Occipital lobe (tissue), 3 donors: ENCODE measurements at places on chromosomes 3 and 15. TPM values are rescaled to one million over a fixed set of nuclear protein-coding genes. Genes with fewer than 3 reads are reported as not detected.
A peak's percentile ranks its signal among the peaks of the same experiment; 100 is the strongest.

Gene CBLB
- 59.6 TPM for total RNA-seq

Gene GHSR
- not detected for total RNA-seq

Gene GOLGA6L24
- not detected for total RNA-seq

Gene PARP3
- 1.7 TPM for total RNA-seq

Gene CIB1
- 2.7 TPM for total RNA-seq

Gene SIDT1
- total RNA-seq: 6.2 TPM

Gene OXTR
- 0.94 TPM for total RNA-seq

Gene KLHL25
- total RNA-seq: 32.3 TPM

Gene CHRD
- total RNA-seq: 11.4 TPM

Gene FBXO40
- 0.31 TPM for total RNA-seq

Gene C3orf52
- total RNA-seq: 0.31 TPM

DNA sequence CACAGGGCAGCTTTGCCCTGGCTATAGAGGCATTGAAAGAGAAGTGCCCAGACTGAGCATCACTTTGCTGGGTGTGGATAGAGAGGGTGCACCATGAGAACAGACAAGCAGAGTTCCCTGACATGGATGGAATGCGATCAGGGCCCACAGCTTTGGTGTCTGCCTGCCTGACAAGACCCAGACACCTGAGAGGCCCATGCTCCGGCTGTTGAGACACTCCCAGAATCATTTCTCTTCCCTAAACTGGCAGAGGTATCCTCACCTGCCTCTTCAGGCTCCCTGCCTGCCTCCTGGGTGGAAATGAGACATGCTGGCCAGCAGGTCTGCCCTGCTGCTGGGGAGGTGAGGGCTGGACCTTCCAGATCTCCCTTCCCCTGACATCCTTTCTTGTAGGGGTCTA lies 10.4 kb upstream of the CHST14 start:
- DNase-seq: no peak

DNA sequence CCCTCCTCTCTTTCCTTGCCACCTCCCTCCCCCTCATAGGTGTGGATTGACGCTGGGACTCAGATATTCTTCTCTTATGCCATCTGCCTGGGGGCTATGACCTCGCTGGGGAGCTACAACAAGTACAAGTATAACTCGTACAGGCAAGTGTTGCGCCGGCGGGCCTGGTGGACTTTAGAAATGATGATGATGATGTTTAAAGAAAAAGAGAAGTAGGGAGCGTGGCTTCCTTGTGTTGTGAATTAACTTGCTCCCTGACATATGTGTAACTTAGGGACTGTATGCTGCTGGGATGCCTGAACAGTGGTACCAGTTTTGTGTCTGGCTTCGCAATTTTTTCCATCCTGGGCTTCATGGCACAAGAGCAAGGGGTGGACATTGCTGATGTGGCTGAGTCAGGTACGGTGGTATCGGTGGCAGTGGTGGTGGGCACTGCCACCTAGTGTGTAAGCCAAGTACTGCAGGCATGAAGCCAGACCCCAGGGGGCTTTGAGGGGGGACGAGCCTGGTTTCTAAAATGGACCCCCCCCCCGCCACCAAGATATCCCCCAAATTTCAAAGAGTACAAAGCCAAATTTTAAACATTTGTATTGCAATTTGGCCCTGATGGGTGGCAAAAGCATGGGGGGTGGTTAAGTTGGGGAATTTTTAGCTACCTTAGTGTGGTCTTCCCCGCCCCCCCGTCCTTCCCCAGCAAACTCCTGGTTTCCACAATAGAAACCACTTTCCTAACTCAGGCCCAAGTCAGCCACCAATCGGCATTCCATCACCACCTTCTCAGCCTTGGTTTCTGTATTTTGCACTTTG lies 65.6 kb downstream of the SLC6A6 start:
- DNase-seq: no peak

DNA sequence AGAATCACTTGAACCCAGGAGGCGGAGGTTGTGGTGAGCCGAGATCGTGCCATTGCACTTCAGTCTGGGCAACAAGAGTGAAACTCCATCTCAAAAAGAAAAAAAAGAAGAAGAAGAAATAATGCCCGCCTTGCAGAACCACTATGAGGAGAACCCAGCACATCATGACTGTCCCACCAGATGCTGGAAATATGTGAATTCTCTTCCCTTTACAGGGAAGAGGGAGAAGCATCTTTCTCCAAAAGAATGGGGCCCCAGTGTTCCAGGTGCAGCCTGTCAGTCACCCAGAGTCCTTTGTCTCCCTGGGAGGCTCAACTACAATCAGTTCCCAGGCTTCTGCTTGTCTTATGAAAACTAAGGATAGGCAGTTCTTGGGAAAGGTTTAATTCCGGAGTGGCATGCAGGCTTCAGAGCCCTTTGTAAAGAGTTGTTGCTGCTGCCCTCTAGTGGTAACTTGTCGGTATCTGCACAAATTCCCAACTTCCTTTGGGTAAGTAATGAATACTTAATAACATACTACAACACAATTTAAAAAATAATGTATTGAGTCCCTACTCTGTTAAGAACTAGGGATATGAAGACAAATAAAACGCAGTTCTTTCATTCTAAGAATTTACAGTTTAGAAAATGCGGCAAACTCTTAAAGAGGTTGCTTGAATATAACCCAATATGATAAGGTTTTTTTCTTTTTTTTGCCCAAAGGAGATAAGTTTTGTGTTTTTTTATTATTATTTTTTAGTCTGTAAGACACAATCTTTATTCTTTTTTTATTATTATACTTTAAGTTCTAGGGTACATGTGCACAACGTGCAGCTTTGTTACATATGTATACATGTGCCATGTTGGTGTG lies 18.6 kb upstream of the TICRR start:
- DNase-seq: peak; percentile 22

GRCh38 chr15:26892182-26892518 lies 25.3 kb downstream of the GABRA5 start:
- no peak for DNase-seq

DNA sequence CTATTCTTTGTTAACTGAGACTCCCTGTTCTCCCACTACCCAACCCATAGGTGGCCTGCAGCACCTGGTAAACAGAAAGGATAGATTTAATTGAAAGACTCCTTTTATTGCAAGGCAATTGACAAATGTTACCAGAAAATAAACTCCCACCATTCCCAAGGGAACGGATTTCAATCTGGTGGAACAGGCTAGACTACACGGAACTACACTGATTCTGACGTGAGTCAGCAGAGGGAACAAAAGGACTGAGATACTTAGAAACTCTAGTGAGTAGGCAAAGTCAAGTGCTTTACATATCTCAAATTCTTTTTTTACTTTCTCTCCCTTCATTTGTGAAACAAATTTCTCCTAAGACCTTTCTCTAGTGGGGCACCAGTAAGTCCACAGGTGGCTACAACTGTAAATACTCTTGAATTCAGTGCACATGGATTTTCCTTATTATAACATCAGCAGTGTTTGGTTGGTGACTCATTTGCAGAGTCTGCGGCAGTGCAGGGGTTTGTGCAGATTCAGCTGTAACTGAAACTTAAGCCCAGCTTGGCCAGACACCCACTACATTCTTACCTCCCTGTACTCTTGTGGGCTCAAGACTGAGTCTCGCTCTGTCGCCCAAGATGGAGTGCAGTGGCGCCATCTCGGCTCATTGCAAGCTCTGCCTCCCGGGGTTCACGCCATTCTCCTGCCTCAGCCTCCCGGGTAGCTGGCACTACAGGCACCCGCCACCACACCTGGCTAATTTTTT lies 34.3 kb upstream of the PLSCR2 start:
- DNase-seq: no peak

DNA sequence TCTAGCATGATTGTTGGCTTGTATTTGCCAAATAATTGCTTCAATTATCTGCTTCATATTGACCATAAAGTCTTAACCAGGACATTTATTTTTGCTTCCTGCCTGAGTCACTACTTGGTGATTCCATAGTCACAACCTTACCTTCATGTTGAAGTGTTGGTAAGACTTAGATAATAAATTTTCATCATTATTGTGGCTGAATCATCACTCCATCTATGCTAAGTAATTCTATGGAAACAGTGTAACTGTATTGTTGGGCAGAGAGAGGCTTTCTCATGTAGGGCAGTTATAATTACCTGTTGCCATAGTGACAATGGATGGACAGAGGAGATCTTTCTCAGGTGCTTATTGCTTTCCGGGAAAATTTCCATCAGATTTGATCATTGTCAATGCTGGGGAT lies 330.7 kb upstream of the LRRC3B start:
- no peak for DNase-seq

DNA sequence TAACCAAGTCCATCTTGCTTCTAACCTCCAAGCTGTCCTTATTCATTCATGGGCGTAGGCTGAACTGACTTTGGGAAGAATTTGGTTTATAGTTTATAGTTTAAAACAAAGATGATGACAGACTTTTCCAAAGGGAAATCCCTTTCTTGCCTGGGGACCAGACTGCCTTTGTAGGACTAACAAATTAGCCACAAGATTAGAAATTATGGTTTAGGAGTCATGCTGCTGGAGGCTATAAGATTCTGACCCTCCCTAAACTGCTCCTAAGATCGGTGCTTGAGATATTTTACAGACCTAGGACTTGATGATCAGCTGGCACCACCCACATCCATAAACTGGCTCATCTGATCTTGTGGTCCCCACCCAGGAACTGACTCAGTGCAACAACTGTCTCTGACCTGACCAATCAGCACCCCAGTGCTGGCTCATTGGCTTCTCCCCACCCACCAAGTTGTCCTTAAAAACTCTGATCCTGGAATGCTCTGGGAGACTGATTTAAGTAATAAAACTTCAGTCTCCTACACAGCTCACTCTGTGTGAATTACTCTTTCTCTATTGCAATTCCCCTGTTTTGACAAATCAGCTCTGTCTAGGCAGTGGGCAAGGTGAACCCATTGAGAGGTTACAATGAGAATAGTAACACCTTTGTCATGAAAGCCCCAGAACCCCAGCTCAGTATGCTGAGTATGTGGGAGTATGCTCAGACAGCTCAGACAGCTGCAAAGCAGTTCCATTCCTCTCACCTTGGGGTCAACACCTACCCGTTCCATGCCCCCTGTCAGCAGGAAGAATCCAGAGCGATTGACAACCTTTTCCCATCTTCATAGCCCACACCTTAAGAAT lies 51.6 kb upstream of the C15orf39 start:
- DNase-seq: no peak

GRCh38 chr15:59825901-59826300 lies 136.8 kb upstream of the BNIP2 start:
- no peak for DNase-seq

- no peak for DNase-seq
Measured at GRCh38 chr3:149227591-149228268, 6.1 kb upstream of the CP start.

DNA sequence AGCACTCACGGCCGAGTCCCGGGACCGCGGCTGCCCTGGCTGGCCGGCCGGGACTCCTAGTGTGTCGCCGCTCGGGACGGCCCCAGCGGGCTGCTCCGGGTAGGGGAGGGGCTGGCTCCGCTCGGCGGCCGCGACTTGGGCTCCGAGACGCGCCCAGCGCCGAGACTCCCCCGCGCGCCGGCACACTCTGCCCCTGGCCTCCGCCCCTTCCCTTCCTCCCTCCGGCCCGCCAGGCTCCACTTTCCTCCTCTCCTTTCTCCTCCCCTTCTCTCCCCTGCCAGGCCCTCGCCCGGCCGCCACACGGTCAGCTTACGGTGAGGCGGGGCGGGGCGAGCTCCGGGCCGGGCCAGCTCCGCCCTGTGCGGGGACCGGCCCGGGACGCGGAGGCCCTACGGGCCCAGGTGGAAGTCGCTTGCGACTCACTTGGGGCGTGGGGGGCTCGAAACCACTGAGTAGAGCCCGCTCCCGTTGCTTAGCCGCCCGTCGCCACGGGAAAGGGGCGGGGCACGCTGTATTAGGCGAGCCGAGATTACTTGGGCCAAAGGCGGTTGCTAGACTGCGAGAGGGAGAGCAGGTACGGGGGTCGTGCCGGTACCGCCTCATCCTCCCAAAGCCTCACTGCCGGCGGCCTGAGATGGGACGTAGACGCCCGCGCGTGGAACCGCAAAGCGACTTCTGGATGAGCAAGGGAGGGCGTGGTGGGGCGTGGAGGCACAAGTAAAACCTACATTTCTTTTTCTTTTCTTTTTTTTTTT lies at the start of gene ITGB5:
TSS of gene ITGB5 (minus strand) at position 189 of the 755 bp plus-strand sequence. CDS start 365 bp downstream, outside the sequence.
- DNase-seq: no peak

- no peak for DNase-seq
Measured at GRCh38 chr3:100744671-100745070, 35.4 kb downstream of the TFG start.

- DNase-seq: no peak
Measured at GRCh38 chr15:32028921-32029320, 1.4 kb upstream of the CHRNA7 start.

- DNase-seq: peak; percentile 33
Measured at GRCh38 chr15:90594301-90594738, 64.6 kb downstream of the CRTC3 start.

- no peak for DNase-seq
Measured at GRCh38 chr15:49860101-49860500, 239.3 kb downstream of the DTWD1 start.

- DNase-seq: no peak
Measured at GRCh38 chr3:156751461-156752025, 74.6 kb upstream of the LEKR1 start.

GRCh38 chr3:14609506-14609905 lies 42.1 kb upstream of the CCDC174 start:
- DNase-seq: no peak

- DNase-seq: no peak
Measured at GRCh38 chr15:89130201-89130600, 41.9 kb downstream of the ABHD2 start.

DNA sequence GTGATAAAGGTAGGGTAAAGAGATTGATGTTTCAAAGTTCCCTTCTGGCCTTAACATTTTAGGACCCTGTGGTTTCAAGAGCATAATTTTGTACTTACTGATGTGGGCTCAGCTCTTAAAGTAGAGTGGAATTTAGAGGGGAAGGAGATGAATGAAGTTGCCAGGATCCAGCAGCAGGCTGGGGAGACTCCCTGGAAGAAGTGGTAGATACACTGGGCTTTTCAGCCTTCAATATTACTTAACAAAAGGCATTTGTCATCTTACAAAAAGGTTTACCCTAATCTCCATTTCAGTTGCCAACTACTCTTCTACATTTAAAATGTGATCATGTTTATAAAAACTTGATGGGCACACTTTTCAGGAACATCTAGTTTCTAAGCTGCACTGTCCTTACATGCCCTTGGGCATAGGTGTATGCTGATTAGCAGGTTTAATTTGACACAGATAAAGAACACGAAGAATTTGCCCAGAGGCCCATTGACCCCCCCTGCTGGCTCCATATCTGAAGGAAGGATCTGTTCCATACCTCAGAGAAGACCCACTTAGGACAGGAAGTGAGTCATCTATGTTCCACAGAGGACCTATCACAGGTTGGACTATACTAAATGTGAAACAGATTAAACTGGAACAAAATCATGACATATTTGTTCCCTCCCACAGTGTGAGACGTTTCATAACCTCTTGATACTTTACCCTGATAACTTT lies 93.0 kb upstream of the LPP start:
- no peak for DNase-seq

DNA sequence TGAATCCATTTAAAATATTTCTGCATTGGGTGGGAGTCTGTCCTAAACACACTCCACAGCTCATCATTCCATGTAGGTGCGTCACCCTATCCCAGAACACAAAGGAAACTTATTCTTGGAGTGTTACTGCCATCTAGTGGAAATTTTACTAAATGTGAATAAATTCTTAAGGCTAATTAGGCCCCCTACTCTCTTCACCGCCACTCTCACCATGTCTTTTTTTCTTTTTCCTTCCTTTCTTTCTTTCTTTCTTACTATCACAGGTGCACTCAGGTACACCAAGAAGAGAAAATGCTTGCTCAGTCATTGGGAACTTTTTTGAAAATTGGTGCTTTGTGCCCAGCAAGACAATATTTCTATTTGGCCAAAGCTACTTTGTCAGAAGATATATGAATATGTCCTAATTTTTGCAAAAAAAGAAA lies 26.4 kb upstream of the ATP8B4 start:
- DNase-seq: no peak
